Stimulated activated CD4-positive, alpha-beta T cell treated with anti-CD3 and anti-CD28 coated beads, Interleukin-15, amount 100 ng/mL, for 48 hours (primary cell): ENCODE measurements at places on chromosomes 13 and 19.

DNA sequence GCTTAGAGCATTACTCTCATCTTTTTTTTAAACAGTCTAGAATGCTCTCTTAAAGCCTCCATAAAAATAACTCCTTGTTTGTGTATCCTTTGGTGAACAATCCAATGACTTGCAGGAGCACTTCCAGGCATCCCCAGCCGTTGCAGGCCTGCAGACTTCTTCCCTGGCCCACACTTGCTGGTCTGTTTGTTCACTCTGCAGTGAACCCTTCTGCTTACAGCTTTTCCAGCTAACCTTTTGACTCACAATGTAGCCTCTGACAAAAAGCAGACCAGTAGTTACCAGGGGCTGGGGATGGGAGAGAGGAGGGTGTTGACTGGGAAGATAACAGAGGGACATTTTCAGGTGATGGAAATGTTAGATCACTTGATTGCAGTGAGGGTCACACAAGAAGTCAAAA lies 9.1 kb downstream of the GPR42 start:
- no peak for DNase-seq

GRCh38 chr13:78183732-78184131 lies 265.1 kb upstream of the EDNRB start:
- DNase-seq = no peak

DNA sequence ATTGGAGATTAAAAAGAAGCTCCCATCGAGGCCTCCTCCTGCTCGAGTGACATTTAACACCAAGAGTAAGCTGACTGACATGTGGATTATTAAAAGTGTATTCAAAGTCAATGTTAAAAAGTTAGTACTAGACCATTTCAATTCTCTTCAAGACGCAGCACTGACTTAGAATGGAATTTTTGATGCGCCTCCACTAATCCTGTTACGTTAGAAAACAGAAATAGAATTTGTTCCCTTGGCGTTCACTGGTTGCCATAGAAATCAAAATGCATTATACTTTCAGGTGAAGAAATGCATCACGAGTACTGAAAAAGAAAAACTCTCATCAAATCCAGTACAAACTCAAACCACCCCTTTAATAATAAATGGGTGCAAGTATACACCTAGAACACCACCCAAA lies 42.2 kb downstream of the BRD4 start:
- DNase-seq = no peak

- DNase-seq = no peak
Measured at GRCh38 chr13:48928757-48929430, 46.8 kb upstream of the FNDC3A start.

- DNase-seq = peak; percentile 15
Measured at GRCh38 chr19:44643605-44644401, at the start of gene PVR. TSS of gene PVR (plus strand) at chr19:44643910. CDS start at chr19:44644097, 187 bp downstream.

DNA sequence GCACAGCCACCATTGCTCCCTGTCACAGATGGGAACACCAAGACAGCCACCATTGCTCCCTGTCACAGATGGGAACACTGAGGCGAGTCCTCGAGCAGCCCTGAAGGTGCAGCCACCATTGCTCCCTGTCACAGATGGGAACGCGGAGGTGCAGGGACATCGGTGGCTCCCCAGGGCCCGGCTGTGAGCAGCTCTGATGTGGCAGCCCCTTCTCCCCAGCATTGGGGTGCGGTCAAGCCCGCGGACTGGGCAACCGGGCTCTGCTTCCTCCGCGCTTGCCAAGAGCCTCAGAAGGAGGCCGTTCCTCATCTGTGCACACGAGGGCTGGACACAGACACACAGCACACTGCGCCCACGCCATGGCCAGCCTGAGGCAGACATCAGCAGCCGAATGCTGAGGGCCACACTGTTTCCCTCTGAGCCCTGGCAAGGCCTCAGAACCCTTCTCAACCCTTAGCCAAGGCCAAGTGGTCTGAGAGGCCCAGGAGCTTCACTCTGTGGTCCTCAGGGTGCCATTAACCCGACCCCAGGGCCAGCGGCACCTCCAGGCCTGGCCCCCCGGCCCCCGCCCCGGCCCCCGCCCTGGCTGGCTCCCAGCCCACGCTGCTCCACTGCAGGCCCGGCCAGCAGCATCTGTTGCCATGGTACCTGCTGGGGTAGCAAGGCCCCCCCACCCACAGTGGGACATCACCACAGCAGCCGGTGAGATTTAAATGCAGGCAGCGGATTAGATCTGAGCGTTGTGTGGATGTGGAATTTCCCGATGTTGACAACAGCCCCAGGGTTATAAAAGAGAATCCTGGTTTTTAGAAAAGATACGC lies 18.4 kb downstream of the C2CD4C start:
- DNase-seq = no peak

- no peak for DNase-seq
Measured at GRCh38 chr13:99995589-99996380, 14.2 kb downstream of the ZIC2 start.

GRCh38 chr19:12669270-12670158 lies 2.9 kb downstream of the WDR83 start:
- DNase-seq = peak; percentile 58
